Esophagus muscularis mucosa (tissue), 4 donors: ENCODE measurements at places on chromosomes 7 and 10. TPM values are rescaled to one million over a fixed set of nuclear protein-coding genes. Genes with fewer than 3 reads are reported as not detected.

DNA sequence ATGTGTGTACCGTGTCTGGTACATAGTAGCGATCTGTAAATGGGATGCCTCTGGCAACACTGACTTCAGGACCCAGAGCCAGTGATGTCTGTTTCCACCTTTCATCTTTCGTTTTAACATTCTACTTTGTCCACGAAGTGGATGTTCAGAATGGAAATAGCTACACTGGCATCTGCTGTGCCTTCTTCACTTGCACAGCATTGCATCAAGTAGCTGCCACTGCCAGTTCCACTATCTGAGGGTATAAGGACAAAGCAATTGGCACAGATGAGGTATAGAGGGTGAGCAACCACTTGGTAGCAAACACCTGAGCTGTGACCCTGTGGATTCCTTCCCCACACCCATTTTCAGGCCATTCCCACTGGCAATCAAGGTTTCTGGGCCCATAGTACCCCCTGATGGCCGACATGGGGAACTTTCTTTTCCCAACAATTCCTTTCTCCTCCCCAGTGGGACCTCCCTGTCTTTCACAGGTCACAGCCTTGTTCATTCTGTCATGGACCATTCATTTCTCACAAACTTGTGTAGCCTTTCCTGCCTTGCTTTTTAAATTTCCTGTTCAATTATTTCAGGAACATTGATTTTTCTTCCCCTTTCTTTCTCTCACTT lies 4.0 kb downstream of the ITGA8 start:
- no peak for DNase-seq

IDI2 gene
- total RNA-seq = not detected

DNA sequence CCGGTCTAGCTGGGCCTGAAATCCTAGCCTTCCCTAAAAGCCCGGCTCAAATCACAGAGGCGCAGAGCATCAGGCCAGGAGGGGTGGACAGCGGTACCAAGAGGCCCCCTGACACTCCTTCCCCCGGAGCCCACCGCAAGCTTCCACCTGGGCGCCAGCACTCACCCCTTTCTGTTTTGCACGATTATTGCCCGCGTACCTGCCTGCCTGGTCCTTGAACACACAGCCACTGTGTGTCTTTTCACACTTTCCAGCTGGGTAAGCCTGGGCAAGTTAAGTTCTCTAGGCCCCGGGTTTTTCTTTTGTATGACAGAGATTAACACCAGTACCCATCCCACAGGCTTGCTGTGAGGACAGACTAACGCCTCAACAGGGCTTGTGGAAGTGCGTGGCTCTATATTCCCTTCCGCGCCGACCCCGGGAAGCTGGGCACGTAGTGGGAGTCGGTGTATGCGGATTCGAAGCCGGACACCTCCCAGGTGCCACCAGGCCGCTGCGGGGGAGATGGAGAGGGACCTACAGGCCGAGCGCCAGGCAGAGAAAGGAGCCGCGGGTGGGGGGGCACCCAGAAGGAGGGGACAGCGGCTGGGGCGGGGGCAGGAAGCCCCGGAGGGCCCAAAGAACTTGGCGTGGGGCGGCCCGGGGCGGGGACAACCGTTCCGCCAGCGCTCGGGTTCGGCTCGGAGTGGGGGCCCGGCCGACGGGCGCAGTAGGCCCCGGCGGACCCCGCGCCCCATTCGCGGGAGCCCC lies 792 bp downstream of the ZNF746 start:
- DNase-seq = no peak

OR2A1 gene
- 0.17 TPM for total RNA-seq

- no peak for DNase-seq
Measured at GRCh38 chr10:108385963-108386362, 1221.5 kb upstream of the SORCS1 start.

DNA sequence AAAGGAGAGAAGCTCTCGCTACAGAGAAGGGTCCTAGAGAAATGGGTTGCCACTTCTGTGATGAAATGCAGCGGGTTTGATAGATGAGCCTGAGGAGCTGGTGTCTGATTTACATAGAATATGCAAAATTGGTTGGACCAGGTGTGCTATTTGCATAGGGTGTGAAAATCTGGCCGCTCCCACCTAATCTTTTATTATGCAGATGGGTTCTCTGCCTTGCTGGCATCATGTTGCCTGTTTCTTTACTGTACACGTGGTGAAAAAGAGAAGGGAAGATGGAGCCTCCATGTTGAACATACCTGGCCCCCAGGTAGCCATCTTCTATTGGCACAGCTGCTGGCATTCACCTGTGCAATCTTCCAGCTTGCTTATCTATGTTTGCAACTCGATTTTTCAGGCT lies 212.2 kb downstream of the ANKRD7 start:
- DNase-seq = no peak

DNA sequence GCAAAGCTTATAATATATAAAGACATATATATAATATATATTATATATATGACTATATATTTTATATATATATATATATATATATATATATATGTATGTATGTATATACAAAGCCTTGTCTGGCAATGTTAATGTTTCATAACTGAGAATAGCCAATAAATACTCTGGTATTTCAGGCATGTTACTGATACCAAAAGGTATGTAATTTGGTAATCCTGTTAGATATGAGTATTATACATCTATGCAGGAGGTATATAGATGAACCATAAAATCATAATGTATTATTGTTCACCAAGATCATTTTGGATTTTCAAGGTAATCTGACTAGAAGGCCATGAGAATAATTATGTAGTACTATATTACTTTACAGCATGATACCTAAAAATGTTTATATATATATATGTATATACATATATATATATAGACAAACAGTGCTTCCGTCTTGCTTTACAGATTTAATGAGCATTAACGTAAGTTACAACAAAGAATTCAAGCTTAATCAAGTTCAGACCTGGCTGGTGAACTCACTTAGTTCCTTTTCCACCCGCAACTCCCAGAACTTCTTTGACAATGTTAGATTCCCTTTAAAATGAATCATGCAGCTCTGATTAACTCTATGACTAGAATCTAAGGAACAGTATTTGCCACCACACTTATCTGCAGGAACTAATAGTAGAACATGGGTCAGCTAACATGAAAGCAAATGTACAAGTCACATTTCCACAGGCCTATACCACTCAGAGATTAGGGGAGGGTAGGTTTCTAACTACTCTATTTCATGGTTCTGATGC lies 82.7 kb downstream of the SLC25A13 start:
- DNase-seq = no peak
